ENCODE measurements at places on chromosomes 12 and 14.

- DNase-seq, result no peak
Measured at GRCh38 chr12:49647827-49648711, 24.7 kb downstream of the PRPF40B start.

DNA sequence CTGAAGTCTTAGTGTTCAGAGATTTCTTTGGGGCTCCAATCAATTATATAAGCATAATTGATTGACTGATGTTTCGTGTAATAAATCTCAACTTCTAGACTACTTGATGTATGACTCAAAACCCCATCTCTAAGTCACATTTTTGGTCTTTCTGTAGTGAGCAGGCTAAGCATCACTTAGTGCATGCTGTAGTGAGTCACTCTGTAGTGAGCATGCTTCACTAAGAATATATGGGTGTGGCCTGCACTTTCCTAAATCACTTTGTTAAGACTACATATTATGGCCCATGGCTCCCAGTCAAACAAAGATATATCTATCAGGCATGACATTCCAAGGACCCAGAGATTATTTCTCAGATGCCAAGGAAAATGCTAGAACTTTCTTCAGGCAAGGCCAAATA is 909.4 kb upstream of the LRFN5 start:
- DNase-seq, result no peak

GRCh38 chr14:72547999-72548398 is 345.9 kb downstream of the DPF3 start:
- DNase-seq, result no peak

GRCh38 chr12:71191509-71192196 is 33.9 kb upstream of the TSPAN8 start:
- DNase-seq, result no peak

DNA sequence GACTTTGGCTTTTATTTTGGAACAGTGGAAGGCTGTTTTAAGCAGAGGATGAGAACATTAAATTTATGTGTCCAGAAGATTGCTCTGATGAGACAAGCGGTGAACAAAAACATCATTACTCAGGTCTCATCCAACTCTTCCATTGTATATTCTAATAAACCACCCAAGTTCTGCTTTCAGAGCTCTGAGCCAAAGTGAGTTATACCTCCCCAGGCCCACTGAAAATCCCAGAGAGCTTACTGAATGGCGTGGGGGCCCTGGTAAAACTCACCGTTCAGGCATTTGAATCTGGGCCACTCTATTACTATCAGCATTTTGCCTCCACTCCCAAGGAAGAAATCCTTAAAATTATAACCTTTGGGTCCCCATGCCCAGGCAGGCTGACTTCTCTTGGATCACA is 122.0 kb upstream of the HIF1A start:
- DNase-seq, result no peak

- no peak for DNase-seq
Measured at GRCh38 chr14:73105050-73105449, 31.3 kb upstream of the PSEN1 start.
